Stimulated activated CD8-positive, alpha-beta memory T cell treated with anti-CD3 and anti-CD28 coated beads, Interleukin-7, amount 100 ng/mL, for 4 hours (primary cell): ENCODE measurements at places on chromosomes 11 and 22.

GRCh38 chr11:47950396-47950795 is 30.0 kb upstream of the PTPRJ start:
- peak; percentile 58 for DNase-seq

DNA sequence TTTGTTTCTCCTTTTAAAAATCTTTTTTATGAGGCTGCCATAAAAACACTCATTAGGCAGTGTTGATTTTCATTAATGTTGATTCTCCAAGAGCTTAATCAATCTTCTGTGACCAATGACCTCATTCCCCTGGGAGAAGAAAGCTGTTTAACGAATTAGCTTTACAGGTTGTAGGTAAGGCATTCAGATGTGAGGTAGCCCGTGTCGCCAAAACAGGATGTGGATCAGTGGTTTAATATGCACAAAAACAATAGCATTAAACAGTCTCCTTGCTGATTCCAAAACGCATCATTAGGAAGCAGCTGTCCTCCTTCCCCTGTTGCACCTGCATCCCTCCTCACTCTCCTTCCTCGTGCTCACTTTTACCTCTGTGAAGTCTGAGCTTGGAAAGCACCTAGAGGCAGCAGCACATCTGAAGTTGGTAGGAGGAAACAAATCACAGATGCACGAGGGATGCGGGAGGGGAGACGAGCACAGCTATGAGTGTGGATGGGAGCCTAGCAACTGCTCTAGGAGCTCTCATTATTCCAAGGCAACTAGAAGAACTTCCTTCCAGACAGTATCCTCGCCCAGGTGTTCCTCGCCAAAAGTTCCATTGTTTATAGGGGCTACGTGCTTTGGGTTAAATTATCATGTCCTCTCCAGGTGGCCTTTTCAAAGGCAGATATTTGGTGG is 179.4 kb upstream of the SNX19 start:
- DNase-seq: no peak

DNA sequence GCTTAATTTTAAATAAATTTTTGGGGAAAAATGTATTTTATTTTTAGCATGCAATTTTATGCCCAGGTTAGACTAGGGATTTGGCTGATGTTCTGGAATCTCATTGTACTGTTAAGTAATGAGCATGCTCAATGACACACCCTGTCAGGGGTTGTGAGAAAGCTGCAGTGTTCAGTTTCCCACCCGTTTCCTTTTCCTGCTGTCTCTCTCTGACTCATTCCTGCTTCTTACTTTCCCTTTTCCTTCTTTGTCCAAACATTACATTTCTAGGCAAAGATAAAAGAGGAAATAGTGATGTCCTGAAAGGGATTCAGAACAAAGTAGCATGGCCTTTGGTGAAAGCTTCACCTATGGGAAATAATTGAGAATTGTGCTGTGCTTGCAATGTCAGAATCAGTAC is 22.7 kb downstream of the OOSP3 start:
- DNase-seq: no peak

DNA sequence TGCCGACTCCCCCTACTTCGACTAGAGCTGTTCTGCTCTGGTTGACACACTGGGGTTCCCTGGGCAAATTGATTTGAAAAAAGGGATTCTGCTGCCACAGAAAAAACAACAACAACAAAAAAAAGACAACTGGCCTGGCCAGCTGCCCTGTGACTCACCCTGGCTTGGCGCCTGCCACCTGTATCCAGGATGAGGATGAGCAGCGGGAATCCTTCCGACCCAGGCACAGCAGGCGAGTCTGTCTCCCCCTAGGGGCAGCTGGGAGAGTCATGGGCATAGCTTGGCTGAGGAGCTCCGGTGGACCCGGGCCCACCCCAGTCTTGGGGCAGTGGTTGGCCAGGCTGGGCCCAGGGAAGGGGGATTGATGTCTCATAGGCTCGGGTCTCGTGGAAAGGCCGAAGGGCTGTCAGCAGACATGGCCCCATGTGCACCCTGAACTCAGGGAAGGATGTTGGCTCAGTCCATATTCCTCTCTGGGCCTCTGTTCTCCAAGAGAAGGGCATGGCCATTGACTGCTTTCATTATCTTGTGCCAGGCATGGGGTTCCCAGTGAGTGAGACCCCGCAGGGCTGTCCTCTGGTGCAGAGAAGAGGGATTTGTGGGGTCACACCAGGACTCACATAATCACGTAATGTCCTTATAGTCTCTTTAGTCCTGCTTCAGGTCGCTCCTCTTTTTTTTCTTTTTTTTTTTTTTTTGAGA is 10.4 kb upstream of the SUN2 start:
- DNase-seq: no peak

DNA sequence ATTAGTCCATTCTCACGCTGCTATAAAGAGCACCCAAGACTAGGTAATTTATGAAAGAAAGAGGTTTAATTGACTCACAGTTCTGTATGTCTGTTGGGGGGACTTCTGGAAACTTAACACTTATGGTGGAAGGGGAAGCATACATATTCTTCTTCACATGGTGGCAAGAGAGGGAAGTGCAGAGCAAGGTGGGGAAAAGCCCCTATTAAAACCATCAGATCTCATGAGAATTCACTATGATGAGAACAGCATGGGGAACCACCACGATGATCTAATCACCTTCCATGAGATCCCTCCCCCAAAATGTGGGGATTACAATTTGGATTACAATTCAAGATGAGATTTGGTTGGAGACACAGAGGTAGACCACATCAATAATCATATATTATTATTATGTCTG is 25.7 kb downstream of the CEP57 start:
- DNase-seq: no peak
